ENCODE measurements at places on chromosomes 13 and 19.
A peak's percentile ranks its signal among the peaks of the same experiment; 100 is the strongest.

DNA sequence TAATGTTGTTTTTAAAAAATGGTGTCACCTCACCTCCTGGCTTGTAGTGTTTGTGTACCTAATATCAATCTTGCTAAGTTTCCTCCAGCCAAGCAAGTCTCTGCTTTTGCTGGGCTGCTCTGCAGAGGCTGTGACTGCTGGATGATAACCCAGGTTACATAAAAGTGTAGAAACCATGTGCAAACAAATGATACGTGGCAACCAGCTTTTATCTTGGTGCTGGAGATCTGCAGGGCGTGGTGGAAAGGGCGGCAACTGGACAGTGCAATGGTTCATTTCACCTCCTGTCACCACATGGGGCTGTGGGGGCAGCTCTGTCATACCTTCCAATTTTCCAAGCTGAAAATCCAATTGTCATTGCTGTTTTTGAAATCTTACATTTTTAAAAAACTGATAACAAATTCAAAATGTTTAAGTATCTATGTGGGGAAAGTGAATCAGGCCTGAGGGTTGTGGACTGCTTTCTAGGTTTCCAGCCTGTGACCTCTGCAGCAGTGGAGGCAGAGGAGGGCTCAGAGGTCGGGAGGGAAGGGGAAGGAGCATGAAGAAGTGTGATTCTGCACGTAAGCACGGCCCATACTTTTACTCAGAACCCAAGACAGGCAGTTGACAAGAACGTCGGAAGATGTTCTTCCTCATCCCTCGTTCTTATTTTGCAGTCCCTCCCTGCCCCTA, 9.7 kb downstream of the GPR42 start:
- DNase-seq: no peak

- no peak for DNase-seq
Observed at GRCh38 chr19:38702278-38702677, 42.0 kb downstream of the CAPN12 start.

DNA sequence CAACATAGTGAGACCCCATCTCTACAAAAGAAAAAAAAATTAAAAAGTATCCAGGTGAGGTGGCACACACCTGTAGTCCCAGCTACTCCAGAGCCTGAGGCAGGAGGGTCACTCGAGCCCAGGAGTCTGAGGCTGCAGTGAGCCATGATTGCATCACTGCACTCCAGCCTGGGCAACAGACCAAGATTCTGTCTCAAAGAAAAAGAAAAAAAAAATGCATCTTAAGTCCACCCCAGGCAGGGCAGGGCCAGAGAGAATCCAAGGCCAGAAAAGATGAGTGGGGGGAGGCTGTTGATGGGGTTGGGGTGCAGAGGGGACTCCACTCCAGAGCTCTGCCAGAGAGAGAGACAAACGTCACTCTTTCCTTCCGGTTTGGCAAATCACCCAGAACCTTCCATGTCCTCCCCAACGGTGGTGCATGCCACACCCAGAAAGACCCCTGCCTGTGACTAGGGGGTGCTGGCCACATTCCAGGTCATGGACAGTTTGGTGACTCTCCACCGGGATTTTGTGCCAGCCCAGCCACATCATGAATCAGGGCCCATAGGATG, 431 bp downstream of the FUT3 start:
- DNase-seq: peak; percentile 10

GRCh38 chr13:79385694-79386093, 20.4 kb downstream of the RBM26 start:
- DNase-seq: no peak

GRCh38 chr19:14023404-14024235, 4.3 kb upstream of the RLN3 start:
- no peak for DNase-seq

DNA sequence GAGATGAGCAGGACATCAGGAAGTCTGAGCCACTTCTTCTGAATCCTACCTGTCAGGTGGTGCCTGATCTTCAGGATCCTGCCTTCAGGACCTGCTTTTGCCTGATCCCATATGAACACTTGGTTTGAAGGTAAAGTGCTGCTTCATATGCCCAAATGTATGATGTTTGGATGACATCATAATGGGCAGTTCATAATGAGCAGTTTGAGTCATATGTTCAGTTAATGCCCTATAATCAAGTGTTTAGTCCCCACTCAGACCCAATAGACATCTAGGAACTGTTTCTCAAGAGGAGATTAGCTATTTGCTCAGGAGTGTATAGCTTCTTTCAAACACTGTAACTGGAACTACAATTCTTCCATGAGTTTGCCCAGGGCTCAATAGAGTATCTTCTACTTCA, 58.8 kb downstream of the POLR1D start:
- DNase-seq: no peak

GRCh38 chr13:53012707-53013106, 15.9 kb upstream of the OLFM4 start:
- no peak for DNase-seq

DNA sequence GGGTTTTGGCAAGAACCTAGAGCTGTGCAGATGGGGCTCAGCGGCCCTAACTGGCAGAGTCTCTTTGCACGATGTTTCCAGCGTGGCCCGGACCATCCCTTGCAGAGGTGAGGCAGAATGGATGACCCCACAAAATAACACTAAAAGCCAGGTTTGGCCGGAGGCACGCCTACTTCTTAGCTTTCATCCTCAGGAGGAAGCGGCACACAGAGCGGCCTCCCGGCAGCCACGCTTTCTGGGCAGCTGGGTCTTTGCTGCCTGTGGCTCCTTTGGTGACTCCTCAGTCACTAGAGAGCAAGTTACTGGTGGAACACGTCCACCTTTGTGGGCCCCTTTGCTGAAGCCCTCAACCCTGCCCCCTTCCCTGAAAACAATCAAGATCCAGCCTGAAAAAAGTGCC, 25.2 kb downstream of the TEX29 start:
- no peak for DNase-seq

DNA sequence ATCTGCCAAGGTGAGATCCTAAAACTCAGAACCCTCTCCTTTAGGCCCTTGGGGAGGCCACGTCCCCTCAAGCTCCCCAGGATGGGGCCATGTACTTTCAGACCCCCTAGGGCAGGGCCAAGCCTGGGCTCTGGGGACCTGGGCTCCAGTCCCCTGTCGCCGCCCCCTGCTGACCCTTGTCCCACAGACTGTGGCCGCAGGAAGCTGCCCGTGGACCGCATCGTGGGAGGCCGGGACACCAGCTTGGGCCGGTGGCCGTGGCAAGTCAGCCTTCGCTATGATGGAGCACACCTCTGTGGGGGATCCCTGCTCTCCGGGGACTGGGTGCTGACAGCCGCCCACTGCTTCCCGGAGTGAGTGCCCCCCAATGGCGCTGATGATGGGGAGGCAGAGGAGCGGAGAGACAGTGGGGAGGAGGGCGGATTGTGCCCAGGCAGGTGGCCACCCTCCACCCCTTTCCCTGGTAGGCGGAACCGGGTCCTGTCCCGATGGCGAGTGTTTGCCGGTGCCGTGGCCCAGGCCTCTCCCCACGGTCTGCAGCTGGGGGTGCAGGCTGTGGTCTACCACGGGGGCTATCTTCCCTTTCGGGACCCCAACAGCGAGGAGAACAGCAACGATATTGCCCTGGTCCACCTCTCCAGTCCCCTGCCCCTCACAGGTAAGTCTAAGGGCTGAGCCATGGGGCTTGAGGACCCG, 18.8 kb downstream of the HPN start:
- no peak for DNase-seq

DNA sequence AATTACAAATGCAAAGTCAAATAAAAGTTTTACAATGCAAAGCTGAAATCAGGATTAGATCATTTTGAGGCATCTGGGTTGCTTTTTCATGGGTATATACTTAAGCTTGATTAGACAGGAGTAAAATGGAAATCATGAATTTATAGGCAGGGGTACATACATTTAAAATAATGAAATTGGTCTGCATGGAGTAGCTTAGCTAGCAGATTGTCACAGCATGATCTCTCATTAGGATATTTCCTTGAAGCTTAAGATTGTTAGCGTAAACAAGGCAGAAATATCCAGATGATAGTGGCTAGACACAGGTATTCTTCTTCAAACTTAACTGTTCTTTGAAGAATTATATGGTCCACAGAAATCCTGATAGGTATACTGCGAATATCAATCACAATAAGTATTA, 1627.0 kb upstream of the PCDH20 start:
- DNase-seq: no peak

- no peak for DNase-seq
Observed at GRCh38 chr19:48668332-48668731, 4.5 kb downstream of the NTN5 start.

DNA sequence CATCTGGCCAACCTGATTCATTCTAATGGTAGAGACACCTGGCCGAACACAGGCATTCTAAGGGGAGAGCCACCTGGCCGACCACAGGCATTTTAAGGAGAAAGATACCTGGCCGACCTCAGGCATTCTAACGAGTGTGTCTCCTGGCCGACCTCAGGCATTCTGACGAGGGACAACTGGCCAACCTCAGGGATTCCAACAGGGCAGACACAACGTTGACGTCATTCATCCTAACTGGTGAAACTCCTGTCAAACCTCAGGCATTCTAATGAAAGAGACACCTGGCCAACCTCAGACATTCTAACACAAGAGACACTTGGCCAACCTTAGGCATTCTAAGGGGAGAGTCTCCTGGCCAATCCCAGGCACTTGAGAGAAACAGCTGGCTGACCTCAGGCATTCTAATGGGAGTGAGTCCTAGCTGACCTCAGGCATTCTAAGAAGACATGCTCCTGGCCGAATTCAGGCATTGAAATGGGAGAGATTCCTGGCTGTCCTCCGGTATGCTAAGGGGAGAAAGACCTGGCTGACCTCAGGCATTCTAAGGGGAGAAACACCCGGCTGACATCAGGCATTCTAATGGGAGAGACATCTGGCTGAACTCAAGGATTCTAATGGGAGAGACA, 1352.5 kb downstream of the UQCRFS1 start:
- no peak for DNase-seq

GRCh38 chr19:8209462-8210378, 550 bp downstream of the CERS4 start:
- peak; percentile 90 for DNase-seq

DNA sequence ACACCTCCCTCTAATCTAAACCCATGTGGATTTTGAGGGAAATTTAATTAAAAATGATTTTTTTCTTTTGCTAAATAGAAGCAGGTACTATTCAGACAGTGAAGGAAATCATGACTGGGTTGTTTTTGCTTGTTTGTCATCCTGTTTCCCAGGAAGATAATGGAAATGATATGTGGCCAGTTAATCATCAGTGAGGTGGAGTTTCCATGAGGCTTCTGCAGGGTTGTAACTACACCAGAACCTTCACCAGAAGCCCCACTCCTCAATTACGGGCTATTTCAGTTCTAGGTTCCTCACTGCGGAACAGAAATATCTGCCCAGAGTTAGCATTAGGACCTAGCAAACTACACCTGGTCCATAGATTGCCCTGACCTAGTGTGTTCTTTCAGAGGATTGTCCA, 394.0 kb downstream of the DLEU7 start:
- DNase-seq: no peak

GRCh38 chr13:40589285-40590109, 76.9 kb downstream of the FOXO1 start:
- DNase-seq: peak; percentile 25

GRCh38 chr13:25731536-25731935, 320.3 kb downstream of the SHISA2 start:
- DNase-seq: no peak

GRCh38 chr19:31304831-31305312, 44.4 kb downstream of the TSHZ3 start:
- no peak for DNase-seq

DNA sequence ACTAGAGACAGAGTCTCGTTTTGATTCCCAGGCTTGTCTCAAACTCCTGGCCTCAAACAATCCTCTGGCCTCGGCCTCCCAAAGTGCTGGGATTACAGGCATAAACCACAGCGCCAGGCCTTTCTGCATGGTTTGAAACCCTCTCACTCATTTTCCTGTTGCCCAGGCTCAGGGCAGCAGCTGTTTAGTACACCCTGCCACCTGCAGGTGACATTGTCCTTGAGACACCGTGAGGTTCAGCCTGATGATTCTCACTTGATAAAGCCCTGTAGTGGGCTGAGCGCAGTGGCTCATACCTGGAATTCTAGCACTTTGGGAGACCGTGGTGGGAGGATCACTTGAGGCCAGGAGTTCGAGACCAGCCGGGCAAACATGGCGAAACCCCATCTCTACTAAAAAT, 12.5 kb downstream of the IL12RB1 start:
- no peak for DNase-seq

DNA sequence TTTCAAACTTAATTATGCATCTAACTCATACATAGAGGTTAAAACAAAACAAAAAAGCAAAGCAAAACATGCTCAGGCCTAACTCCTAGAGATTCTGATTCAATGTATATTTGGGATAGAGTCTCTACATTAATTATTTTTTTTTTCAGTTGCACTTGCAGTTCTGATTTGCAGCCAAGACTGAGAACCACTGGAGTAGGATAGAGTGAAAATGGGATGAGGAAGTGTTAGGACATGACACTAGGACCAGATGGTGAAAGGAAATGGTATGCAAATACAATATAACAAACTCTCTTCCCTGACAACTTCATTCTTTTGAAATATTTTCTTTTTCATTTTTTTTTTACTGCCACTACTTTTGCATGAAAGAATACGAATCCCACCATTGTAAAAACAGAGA, 1.8 kb downstream of the CCDC122 start:
- DNase-seq: no peak

- no peak for DNase-seq
Observed at GRCh38 chr19:54478677-54479266, 5.7 kb upstream of the CDC42EP5 start.

GRCh38 chr13:28659621-28659970, 666 bp downstream of the POMP start:
- DNase-seq: no peak

- DNase-seq: no peak
Observed at GRCh38 chr13:28429685-28430290, 65.1 kb downstream of the FLT1 start.

DNA sequence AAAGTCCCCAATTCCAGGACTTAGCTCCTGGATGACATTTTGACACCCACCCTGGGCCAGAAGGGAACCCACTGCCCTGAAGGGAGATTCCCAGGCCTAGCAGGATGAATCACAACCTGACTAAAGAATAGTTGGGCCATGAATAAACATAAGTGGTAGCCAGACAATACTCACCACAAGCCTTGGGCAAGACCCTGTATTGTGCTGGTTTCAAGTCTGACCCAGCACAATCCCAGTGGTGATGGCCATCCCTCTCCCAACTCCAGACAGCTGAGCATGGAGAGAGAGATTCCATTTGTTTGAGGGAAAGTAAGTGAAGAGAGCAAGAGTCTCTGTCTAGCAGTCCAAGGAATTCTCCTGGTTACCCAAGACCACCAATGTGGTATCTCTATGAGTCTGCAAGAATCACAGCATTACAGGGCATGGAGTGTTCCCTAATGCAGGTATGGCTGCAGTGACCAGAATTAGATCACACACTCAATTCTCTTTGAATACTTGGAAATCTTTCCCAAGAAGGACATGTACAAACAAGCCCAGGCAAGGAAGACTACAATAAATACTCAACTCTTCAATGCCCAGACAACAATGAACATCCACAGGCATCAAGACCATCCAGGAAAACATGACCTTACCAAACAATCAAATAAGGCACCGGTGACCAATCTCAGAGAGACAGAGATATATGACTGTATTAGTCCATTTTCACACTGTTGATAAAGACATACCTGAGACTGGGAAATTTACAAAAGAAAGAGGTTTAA, 158.0 kb downstream of the VWA8 start:
- DNase-seq: no peak

GRCh38 chr19:56750658-56751057, 79.1 kb upstream of the ZNF835 start:
- DNase-seq: no peak

GRCh38 chr13:30585748-30586262, 31.9 kb upstream of the USPL1 start:
- DNase-seq: no peak

Measured in GM12892 (cell line).